ENCODE measurements at places on chromosomes 13 and 19.

GRCh38 chr13:97043302-97043701 lies 49.0 kb upstream of the OXGR1 start:
- DNase-seq: no peak

GRCh38 chr19:8161135-8161646 lies 11.8 kb upstream of the FBN3 start:
- no peak for DNase-seq

- DNase-seq: no peak
Observed at GRCh38 chr13:96762876-96763275, 231.4 kb downstream of the OXGR1 start.

DNA sequence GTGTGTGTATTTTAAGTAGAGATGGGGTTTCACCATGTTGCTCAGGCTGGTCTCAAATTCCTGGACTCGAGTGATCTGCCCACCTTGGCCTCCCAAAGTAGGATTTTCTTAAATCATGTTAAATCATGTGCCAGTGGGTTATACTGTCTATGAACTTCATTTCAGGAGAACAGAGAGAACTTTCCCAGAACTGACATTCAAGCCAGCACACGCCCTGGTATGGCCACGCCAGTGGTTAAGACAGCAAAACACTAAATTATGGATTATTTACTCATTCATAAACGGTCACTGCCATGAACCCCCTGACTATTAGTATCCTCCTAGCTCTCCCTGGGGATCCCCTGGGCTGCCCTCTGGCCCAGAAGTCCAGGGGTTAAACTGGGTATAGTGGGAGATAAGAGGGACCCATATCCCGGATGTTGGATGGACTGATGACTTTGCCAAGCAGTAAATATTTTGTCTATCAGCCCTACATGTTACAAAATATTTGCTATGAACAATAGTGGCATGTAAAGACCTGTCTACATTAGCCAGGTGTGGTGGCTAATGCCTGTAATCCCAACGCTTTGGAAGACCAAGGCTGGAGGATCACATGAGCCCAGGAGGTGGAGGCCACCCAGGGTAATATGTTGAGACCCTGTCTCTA lies 16.1 kb upstream of the STRN4 start:
- no peak for DNase-seq

- DNase-seq: no peak
Observed at GRCh38 chr13:39047560-39047959, 9.3 kb downstream of the NHLRC3 start.

DNA sequence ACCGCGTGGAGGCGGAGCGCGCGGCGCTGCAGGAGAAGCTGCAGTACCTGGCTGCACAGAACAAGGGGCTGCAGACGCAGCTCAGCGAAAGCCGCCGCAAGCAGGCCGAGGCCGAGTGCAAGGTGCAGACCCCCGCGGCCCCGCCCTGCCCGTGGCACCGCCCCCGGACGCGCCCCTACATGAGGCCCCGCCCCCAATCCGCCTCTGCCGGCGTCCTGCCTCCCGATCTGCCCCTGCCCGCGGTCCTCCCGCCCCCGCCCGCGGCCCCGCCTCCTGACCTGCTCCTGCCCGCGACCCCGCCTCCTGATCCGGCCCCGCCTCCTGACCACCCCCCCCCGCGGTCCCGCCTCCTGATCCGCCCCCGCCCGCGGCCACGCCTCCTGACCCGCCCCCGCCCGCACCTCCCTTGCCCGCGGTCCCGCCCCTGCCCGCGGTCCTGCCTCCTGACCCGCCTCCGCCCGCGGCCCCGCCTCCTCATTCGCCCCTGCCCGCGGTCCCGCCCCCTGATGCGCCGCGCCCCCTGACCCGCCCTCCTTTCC lies 11.7 kb downstream of the PRR36 start:
- DNase-seq: no peak

- no peak for DNase-seq
Observed at GRCh38 chr19:42919757-42920079, 2.0 kb upstream of the PSG6 start.

- DNase-seq: no peak
Observed at GRCh38 chr13:105642511-105642958, 892.9 kb downstream of the EFNB2 start.

DNA sequence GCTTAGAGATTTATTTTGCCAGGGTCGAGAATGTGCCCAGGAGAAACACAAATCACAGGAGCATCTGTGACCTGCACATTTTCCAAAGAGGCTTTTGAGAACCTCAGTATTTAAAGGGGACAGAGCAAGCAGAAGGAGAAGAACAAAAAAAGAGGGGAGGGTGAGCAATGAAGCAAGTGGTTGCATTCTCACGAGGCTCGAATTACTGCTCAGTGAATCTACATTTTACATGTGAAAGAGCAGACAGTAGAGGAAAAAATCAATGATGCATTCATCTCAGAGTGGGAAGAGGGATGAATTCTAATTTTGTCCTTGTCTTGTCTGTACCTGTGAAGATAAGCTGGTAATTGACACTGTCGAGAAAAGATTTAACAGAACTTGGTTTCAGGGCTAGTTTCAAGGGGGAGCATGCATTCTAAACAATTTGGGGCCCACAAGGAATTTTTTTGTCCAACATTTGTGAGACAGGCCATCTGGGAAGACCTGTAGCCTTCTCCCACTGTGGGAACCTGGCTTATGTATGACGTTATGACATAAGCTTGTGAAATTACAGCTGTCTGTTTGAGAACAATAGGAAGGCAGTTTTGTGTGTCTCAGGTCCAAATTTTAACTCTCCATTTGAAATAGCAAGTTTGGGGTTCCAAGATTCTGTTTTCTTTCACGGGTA lies 855.1 kb downstream of the SLITRK5 start:
- DNase-seq: no peak

DNA sequence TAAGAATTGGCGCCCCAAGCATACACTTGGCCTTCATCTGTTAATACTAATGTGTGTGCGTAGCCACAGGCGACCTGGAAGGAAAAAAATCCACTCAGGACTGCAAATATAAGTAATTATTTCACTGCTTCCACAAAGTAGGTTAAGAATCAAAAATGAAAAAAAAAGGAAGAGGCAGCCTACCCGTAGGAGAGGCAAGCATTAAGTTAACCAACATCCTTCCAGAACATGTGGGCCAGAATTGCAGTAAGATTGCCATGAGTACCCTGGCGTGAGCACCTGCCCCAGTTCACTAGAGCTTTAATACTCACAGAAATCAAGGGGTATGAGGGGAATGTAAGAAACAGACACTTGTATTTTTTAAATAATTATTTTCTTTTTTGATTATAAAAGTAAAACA lies 22.2 kb downstream of the RCBTB2 start:
- DNase-seq: no peak

- DNase-seq: peak; percentile 96
Observed at GRCh38 chr13:52454820-52455676, at the start of gene CKAP2. TSS of gene CKAP2 (plus strand) at chr13:52455478. CDS start at chr13:52455557, 79 bp downstream.

DNA sequence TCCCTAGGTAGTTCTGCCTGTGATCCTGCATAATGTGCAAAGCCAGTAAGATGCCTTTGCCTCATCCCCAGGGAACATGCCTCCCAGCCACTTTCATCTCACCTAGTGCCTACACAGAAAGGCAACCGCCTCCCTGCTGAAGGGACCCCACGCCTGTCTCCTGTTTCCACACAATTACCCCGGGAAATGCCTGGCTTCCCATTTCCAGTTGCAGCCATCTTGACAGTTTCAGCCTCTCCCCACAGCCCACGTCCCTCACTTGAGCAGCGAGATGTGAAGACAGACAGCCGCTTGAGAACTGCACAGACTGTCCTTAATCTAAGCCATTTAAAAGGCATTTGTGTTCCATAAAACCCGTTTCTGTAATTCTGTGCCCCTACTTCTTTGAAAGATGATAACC lies 4.7 kb upstream of the UQCRFS1 start:
- DNase-seq: no peak

GRCh38 chr13:51959773-51960172 lies 51.5 kb downstream of the ATP7B start:
- DNase-seq: no peak

DNA sequence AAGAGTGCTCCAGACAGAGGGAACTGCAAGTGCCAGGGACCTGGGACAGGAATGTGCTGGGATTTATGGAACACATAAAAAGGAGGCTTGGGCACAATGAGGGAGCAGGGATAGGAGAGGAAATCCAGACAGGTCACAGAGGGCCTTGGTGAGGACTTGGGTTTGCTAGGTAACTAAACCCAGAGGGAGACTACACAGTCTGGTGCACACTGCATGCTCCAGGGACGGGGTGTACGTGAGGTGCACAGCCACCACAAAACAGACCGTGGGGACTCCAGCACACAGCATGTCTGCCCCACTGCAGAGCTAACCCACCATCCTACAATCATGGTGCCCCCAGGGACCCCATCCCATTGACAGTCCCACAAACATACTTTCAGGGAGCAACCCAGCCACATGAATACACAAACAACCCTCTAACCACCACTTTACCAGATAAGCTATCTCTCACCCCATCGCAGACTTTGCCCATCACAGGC lies 5.5 kb upstream of the ZFP36 start:
- DNase-seq: no peak

GRCh38 chr19:38070573-38070972 lies 153.4 kb downstream of the DPF1 start:
- DNase-seq: no peak

- DNase-seq: no peak
Observed at GRCh38 chr19:37654629-37655300, 500 bp downstream of the ZFP30 start.

- DNase-seq: no peak
Observed at GRCh38 chr19:38685666-38686529, 38.4 kb downstream of the ACTN4 start.

DNA sequence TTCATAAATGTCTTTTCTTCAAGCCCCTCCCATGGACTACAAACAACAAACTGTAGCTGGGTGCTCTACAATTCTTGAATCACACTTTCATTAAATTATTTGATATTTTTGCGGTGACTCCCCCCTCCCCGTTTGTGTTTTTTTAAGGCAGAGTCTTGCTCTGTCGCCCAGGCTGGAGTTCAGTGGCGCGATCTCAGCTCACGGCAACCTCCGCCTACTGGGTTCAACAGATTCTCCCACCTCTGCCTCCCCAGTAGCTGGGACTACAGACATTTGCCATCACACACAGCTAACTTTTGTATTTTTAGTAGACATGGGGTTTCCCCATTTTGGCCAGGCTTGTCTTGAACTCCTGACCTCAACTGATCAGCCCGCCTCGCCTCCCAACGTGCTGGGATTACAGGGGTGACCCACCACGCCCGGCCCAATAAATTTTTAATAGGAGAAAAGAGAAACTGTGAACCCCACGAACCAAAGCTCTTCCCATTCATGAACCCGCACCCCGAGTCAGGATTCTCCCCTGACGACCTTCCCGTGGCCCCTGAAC lies 703 bp downstream of the ZNF506 start:
- no peak for DNase-seq

- no peak for DNase-seq
Observed at GRCh38 chr13:113631341-113632095, 26.5 kb downstream of the ATP4B start.

- DNase-seq: no peak
Observed at GRCh38 chr13:22793598-22794134, 387.1 kb upstream of the SGCG start.

DNA sequence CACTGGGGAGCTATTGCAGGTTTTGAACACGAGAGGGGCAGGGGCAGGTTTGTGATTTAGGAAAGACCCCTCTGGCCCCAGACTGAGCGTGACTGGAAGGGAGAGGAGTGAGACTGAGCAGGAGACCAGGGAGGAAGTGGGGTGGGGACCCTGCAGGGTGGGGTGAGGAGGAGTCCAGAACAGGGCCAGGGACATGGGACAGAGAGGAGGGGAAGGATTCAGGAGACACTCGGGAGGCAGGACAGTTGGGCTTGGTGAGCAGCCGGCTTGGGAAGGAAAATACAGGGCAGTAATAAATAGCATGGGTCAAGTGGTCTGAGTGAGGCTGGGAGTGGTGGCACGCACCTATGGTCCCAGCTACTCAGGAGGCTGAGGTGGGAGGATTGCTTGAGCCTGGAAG lies 9.4 kb downstream of the FOSB start:
- no peak for DNase-seq

DNA sequence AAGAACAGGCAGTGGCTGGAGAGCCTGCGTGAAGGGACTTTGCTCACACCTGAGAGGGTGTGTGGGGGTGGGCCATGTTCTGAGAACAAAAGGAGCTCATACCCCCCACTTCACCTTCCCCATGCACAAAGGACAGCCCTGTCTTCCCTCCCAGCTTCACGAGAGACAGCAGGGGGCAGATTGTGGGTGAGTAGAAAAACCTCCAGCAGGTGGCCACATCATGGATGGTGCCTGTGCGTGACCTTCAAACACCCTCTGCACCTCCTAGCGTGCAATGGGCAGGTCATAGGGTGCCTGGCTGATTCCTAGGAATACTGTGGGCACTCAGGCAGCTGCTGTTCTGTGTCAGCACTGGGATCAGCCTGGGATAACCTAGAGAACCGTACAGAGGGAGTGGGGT lies 36.3 kb upstream of the PSG9 start:
- no peak for DNase-seq

DNA sequence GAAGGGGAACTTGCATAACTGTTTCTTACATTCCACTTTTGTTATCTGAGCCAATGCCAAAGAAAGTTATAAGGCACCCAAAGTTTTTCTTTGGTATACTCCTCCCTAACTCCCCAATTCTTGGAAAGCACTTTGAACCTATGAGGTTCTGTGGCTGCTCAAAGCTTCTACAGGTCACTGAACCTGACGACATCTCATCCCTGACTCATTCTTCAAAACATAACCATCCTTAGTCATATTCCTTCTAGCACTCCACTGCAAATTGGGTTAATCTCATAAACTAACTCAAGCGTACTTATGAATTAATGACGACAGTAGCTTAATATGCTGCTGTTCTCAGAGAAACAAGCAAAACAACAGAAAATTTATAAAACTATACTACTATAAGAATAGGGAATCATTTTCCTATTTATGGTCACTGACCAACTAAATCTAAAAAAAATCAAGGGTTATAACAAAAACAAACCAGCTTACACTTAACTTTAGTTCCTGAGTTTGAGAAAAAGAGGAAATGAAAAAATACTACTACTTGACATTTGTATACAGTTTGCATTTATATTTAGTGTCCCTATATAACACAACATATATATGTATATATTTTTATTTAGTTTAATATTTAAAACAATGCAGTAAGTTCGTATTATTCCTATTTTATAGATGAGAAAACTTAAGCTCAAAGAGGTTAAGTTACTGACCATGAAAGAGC lies 69.1 kb downstream of the CAB39L start:
- DNase-seq: no peak

- DNase-seq: no peak
Observed at GRCh38 chr13:57352114-57352513, 185.1 kb downstream of the PRR20E start.

DNA sequence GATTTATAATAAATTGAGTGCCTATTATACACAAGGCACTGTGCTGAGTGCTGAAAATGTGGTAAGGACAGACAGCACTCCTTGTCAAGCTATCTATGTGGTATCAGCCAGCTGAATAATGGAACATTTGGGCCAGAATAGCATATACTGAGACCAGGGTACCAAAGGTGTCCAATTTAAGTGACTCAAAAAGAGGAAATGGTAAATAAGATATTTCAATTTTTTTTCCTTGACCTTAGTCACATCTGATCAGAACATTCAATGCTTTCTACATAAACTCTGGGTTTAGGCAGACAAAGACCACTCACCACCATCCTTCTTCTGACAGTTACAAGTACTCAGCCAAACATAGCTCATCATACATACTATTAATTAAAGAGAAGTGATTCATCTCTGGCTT lies 43.2 kb downstream of the RCBTB2 start:
- DNase-seq: no peak
